Neural progenitor cell (in vitro differentiated cells): ENCODE measurements at places on chromosomes 3 and 15. TPM values are rescaled to one million over a fixed set of nuclear protein-coding genes. Genes with fewer than 3 reads are reported as not detected.

The COL8A1 gene
- total RNA-seq = not detected in 2 replicates

The CHRNB4 gene
- total RNA-seq = 0.24 and 0.37 TPM in 2 replicates

The ZPLD1 gene
- 0.28 and 0.31 TPM in 2 replicates for total RNA-seq

The SLC22A14 gene
- not detected in 2 replicates for total RNA-seq

The CYP1A2 gene
- not detected in 2 replicates for total RNA-seq

DNA sequence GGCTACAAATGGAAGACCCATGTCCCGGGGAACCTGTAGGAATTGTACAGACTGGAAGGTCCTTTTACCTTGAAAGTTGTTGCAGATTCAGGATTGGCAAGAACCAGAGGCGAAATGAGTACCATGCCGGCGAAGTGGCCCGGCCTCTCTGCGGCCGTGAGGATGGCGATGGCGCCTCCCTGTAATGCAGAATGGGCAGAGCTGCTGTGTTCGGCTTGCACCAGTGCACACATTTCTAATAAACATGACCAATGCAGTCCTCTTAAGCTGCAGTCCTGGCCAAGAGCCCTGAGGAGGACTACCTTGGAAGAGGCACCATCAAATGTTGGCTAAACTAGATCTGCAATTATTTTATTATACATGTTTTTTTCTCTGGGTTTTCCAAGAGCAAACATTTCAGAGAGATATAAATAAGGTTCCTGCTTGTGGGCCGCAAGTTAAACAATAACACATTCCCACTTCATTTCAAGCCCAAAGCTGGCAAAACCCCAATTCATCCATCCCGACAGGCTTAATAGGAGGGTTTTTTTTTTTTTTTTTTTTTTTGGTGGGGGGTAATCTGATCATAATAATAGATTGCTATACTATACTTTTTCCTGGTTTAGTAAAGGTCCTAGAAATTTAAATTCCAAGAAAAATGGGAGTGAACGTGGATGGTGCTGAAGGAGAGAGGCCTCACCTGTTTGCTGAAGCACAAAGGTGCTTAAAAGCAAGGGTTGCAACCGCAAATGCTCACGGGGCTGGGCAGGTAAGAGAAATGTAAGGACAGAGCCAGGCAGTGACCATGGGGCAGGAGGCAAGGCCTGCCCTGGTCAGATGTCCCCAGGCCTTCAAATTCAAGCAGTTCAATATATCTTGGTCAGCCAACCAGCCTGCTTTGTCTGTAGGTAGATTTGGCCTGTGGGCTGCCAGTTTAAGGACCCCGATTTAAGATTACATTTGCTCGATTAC is 48.5 kb downstream of the ABTB1 start:
- no peak for DNase-seq

DNA sequence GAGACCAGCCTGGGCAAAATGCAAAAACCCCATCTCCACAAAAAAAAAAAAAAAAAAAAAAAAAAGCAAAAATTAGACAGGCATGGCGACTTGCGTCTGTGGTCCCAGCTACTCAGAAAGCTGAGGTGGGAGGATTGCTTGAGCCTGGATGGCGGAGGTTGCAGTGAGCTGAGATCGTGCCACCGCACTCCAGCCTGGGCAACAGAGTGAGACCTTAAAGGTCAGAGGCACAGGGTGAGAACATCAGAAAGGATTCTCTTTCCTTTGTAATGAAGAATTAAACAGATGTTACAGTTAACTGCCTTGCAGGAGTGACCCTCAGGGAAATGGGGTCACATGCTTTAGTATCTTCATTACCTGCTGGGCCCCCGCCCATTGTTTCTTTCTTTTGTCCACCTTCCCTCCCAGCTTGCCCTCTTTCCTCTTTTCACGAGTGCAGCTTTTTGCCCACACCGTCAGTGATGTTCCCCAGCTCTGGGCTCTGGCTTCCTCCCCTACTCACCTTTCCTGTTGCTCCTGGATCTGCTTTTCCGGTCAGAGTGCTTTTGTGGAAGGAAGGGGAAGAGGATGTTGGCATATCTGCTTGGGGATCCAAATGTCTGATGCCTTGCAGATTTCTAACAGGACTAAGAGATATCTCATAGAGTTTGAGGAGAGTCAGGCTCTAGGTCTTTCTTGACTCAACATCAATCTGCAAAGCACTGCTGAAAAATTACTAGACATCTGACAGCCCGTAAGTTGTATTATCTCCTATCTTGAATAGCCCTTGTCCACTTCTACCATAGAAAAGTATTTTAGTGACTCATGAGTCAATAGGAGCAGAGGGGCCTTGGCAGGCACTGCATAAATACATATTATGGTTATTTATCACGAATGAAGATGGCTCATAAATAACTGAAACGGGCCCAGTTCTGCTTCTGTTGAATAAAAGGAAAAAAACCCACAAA is 35.6 kb upstream of the NDUFB4 start:
- DNase-seq = peak; percentile 54

DNA sequence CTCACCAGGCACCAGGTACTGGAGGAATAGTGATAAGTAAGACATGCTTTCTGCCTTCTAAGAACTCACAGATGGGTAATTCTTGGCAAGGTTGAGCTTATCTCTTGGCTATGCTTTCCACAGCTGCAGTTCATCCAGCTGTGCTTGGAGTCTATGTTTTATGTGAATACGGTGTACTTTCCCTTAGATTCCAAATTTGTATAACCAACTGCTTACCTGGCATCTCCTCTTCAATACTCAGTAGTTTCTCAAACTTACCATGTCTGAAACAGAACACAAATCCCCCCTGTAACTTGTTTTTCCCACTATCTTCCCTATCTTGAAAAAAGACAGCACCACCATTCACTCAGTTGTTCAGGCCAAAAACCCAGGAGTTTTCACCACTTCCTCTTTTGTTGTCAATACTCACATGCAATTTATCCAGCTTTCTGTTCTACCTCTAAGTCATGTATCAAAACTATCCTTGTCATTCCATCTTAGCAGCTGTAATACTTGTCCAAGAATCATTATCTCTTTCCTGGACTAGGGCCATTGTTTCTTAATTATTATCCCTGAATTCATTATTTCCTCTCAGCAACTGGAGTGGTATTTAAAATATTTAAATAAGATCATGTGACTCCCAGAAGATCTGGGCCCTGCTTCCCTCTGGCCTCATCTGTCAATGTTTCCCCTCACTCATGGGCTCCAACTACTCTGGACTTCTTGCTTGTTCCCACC is 32.6 kb downstream of the COL6A5 start:
- DNase-seq = no peak

DNA sequence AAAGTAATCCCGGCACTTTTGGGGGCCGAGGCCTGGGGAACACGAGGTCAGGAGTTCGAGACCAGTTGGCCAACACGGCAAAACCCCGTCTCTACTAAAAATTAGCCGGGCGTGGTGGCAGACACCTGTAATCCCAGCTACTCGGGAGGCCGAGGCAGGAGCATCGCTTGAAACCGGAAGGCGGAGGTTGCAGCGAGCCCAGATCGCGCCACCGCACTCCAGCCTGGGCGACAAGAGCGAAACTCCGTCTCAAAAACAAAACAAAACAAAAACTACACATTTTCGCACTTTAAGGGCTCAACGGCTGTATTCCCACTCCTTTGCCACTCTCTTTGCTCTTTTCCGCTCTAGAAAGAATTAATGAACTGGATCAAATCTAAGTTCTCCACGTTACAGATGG is 763 bp upstream of the TRNT1 start:
- DNase-seq = no peak

DNA sequence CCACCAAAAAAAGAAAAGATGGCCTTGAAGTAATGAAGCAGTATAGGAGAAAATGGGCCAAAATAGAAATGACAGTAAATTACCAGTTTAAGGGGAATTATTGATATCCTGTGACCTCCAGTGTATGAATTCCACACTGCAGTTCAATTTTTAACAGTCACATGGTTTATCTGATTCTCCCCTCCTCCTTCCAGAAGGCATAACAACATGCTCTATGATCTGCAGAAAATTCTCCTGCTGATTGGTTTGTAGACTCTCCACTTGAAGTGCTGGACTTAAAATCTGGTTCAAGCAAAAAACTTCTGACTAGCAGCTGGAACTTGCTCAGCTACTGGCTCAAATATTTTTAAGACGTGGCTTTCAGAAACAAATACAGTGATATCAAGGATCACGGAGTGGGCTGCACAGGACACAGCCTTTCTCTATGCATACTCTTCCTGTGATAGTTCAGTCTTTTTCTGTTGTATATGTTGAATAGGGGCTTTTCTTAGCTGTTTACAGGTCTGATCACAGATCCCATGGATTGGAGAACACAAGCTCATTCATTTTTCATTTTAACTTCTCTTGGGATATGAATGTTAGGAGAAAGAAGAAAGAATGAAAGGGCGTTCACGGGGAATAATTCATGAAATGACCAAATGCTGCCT is 211.5 kb downstream of the LSAMP start:
- no peak for DNase-seq

DNA sequence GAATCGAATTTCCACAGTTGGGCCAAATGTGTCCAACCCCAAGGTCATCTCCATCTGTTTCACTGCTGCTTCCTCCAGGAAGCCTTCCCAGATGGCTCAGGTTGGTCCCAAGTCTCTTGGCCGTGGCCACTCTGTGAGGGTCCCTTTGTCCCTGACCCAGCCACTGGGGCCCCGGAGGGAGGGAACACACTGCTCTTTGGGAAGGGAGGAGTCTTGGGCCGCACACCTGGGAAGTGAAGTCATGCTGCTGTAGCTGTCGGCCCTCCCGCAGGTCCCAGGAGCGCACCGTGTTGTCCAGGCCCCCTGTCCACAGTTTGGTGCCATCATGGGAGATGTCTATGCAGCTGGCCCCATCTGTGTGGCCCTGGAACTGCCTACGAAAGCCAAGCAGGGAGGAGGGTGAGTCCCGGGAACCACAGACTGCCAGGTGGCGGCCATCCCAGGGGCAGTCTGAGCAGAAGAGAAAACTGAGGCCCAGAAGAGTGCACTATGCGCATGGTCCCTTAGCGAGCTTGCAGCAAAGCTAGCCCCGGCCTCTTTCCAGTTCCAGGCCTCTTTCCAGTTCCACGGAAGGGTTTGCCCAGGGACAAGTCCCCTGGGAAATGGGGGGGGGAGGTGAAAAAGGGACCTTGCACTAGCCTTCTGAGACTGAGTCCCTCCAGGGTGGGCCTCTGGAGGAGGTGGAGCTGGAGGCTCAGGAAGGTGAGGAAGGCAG is 44.6 kb downstream of the TLE3 start:
- DNase-seq = no peak

DNA sequence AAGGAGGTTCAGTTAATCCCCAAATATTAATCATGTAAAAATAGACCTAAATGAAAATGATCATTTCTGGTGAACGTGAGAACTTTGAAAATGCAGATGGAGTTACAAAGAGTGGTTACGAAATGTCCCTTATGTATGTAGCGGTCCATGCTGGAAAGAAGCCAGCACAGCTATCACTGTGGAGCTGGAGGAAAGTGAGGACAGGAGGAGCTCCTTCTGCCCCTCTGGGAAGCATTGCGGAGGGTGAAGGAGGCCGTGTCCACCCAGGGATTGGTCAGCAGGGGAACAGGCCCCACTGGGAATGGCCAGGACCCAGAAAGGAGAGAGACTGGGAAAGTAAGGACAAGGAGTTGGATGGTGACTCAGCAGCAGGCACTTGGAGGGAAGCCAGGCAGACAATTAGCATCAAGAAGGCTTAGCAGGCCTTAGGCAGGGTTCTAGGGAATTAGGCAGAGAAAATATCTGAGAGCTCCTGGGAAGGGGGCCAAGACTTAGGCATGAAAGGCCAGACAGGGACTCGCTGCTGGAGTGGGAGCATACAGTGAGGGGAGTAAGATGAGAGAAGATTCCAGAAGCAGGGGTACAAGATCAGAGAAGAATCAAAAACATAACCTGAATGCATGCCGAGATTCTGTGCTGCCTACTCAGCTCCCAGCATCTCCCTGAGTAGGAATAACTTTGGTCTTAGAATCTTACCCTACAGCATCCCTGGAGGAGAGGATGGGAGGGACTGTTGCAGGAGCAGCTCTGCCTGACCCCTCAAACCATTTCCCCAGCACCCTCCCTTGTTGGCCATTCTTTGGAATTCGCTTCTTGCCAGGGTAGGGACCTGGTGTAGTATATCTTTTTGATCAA is 171.0 kb upstream of the UMPS start:
- DNase-seq = no peak

GRCh38 chr3:15820911-15821310 is 23.1 kb upstream of the ANKRD28 start:
- no peak for DNase-seq

- no peak for DNase-seq
Measured at GRCh38 chr3:124659175-124659574, 71.1 kb upstream of the UMPS start.

DNA sequence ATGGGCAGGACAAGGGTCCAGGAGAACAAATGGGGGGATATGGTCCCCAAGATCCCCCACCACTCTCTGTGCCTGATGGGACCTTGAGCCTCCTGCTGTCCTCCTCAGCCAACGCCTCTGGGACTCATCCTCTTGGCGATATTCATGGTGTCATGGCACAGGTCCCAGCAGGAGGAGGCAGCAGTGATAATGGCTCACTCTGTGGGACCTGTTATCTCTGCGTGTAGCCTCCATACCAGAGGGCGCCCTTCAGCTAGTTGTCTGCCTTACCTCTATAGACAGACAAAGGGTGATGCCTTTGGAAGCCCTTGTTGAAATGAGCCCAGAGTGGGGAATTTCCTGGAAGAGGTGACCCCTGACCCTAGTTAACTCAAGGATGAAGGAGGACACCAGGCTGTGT is 7.4 kb downstream of the ZBTB47 start:
- DNase-seq = no peak

GRCh38 chr3:33786565-33787327 is 11.7 kb upstream of the PDCD6IP start:
- DNase-seq = no peak

DNA sequence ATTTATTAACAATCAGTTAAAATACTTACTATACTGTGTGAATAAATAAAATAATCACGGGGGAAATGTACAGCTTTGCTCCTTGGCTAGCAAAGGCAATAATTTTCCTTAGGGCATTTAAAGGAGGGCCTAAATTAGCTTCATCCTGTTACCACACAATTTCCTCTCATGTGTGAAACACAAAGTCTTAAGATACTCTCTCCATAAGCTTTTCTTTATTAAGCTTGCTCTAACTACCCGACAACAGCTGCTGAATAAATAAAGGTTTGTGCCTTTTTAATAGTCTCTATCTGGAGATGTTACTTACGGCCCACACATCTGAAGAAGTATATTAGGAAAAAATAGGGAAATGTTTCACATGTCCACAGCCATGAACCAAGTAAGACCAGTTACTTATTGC is 29.7 kb downstream of the ZNF106 start:
- no peak for DNase-seq

DNA sequence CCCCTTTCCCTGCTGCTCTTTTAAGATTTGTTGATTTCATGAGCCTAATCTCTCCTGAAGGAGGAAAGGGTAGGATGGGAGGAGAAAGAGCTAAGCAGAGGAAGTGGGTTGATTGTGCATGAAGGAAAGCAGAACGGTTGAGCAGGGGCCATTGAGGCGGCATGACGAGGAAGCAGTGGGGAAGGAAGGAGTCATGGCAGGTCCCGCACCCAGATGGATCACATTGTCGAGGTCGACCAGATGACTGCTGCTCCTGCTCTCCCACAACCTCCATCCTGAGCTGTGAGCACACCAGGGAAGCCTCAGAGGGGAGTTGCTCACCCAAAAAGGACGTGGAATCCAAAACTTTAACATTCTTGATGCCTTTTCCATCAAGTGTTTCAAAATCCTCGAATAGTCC is 42.8 kb downstream of the ABTB1 start:
- DNase-seq = no peak
